Activated CD4-positive, alpha-beta T cell treated with anti-CD3 and anti-CD28 coated beads, Interleukin-10, Interleukin-2, amounts not matched to agents 100 ng/mL and 50 ng/mL, durations not matched to agents 16 hours and 8 hours (primary cell): ENCODE measurements at places on chromosomes 12 and 14.
A peak's percentile ranks its signal among the peaks of the same experiment; 100 is the strongest.

DNA sequence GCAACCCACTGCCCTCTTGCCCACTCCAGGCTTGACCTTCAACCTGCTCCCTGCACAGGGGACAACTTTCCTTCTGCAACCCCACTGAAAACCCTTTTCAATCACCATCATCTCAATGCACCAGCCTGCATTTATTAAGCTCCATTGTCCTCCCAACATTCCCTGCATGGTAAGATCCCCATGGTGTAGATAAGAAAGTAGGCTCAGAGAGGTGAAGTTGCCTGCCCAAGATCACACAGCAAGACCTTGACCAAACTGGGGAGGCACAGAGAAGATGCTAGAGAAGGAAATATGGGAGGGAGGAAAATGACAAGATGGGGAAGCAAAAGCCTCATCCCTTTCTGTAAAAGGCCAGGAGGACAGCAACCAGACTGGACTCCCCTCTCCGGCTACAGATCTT, 9.8 kb downstream of the MSI1 start:
- DNase-seq: no peak

GRCh38 chr12:98156697-98157096, 358.7 kb upstream of the TMPO start:
- DNase-seq: no peak

GRCh38 chr14:101109347-101109638, 205.8 kb upstream of the RTL1 start:
- DNase-seq: no peak

DNA sequence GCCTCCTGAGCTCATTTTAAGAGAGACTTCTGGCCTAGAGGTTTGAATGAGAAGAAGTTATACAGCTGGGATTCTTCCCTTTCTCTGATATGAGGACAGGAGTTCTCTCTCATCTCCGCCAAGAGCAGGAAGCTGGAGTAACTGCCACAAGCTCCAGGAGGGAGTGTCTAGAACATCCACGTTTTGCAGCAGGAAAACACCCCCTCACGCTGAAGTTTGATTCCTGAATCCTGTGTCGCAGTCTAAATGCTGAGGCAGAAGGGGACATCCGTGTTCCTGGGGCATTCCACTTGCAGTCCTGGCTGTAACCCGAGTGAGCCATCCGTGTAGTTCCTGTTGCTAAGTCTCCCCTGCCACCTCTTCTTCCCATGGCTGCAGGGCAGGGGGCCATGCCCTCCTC, 38.3 kb downstream of the NTF3 start:
- DNase-seq: no peak

DNA sequence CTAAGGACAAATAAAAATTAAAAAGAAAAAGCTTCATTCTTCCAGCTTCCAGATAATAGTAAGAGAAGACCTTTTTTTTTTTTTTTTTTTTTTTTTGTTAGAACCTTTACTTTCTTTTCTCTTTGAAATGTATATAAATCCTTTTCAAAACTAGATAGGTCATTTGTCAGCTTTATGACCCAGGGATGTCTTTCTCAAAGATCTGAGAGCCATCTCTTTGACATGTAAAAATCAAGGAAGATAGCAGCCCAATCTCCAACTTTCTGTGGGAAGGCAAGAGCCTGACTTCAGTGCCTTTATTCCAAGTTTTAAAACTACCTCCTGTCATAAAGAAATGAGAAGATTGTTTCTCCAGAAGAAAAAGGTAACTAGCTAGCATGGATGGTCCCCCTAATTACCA, 203.3 kb upstream of the LRFN5 start:
- DNase-seq: no peak

- DNase-seq: no peak
Measured at GRCh38 chr14:103704708-103705107, 10.5 kb downstream of the XRCC3 start.

DNA sequence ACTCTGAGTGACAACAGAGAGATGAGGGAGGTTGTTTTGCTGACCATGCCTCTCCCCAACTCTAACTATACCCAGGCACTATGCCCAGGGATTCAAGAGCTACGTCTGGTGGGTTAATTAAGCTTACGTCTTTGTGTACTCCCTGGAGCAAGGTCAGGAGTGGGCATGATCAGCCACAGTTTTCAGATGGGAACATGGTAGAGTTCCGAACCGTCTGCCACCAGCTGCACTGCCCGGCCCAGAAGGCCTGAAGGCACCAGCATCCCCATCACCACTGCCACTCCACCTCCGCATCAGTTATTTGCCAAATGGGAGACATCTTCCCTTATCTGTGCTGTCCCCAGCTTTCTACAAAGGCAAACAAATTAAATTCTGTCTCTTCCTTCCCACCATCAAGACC, 11.1 kb upstream of the GPX2 start:
- no peak for DNase-seq

GRCh38 chr12:12582895-12583303, 20.2 kb upstream of the DUSP16 start:
- DNase-seq: peak; percentile 94

DNA sequence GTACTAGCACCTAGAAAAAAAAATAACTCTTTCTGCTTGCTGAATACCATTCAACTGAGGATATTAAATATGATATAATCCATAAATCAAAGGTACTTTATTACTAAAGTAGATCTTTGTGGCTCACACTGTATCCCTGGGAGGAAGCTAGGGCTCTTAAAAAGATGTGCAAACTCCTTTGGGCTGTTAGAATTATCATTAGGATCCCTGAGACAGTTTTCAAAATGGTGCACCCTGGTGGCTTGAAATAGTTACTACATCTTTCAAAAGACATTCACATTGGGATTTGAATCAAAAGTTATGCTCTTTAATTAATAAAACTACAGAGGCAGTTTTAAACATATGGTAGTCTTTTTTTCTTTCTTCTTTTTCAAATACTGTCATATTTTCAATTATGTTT, 228.5 kb upstream of the G2E3 start:
- no peak for DNase-seq

GRCh38 chr12:14928931-14929330, 9.4 kb downstream of the ERP27 start:
- no peak for DNase-seq

GRCh38 chr12:74418573-74418972, 119.1 kb upstream of the ATXN7L3B start:
- no peak for DNase-seq

DNA sequence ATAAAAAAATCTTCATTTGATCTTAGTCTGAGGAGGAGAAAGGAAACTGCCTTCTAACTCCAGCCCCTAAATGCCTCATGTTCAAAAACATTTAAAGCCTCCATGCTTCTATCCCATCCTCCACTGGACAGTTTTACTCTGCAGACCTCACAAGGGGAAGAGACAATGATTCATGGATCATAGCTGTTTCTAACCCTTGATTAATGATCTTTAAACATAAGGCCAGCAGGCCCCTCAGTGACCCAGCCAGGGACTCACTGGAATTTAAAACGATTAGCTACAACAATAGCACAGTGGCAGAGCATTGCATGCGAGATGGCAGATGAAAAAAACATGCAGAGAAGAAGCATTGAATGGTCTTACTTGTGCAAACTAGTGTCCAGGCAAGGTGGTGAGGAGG, 6.0 kb downstream of the DCTN2 start:
- DNase-seq: no peak

- DNase-seq: no peak
Measured at GRCh38 chr12:77488041-77488620, 342.6 kb upstream of the NAV3 start.

GRCh38 chr12:19453961-19454360, 14.7 kb downstream of the AEBP2 start:
- DNase-seq: no peak

- no peak for DNase-seq
Measured at GRCh38 chr14:94499673-94500072, 9.6 kb downstream of the SERPINA12 start.

DNA sequence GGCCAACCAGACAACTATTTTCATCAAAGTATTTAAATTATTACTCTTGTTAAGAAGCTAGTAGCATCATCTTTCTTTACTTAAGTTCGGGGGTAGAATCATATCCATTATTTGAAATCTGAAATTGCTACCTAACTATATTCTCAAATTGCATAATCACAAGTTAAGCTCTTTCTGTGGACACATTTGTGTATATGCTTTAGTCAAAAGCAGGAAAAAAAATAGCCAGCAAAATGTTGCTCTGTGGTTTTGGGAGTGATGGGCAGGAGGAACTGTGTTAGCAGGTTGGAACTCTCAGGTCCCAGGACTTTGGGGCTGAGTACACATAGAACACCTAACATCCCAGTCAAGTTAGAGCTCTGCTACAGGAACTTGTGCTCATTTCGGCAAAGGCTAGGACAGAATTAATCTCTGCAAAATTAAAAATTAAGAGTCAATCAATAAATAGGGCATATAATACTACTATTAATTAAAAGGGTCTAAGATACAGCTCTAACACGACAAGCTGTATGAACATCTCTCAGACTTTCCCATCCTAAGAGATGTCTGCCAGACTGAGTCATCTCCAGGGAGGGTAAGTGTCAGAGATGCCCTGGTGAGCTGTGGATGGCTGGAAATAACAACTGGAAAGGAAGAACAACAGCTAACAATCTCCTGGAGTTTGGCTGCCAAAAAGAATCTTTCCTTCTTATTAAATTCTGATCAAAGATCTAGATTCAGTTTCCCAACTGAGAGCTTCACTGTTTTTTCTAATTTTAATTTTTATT, 203.5 kb upstream of the GZMB start:
- DNase-seq: no peak

DNA sequence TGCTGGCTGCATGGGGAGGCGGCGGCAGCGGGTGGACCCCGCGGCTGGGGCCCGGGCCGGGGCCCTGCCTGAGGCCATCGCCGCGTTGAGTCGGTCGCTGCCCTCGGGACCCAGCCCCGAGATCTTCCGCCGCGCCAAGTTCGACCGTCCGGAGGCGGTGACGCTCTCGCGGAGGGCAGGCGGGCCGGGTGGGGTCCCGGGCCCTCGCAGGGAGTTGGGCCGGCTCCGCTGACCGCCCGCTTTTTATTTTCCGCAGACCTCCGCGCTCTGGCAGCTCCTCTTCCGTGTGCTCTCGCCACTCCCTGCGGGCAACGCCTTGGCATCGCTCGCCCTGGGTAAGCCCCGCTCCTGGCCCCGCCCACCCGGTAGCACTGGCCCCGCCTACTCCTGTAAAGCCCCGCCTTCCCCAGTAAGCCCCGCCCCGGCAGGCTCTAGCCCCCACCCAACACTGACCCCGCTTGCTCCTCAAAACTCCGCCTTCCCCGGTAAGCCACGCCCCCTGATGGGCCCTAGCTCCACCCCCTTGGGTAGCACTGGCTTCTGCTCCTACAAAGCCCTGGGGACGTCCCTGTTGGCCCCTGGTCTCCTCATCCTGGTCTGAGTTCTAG, 424 bp downstream of the TEDC1 start:
- DNase-seq: peak; percentile 95

DNA sequence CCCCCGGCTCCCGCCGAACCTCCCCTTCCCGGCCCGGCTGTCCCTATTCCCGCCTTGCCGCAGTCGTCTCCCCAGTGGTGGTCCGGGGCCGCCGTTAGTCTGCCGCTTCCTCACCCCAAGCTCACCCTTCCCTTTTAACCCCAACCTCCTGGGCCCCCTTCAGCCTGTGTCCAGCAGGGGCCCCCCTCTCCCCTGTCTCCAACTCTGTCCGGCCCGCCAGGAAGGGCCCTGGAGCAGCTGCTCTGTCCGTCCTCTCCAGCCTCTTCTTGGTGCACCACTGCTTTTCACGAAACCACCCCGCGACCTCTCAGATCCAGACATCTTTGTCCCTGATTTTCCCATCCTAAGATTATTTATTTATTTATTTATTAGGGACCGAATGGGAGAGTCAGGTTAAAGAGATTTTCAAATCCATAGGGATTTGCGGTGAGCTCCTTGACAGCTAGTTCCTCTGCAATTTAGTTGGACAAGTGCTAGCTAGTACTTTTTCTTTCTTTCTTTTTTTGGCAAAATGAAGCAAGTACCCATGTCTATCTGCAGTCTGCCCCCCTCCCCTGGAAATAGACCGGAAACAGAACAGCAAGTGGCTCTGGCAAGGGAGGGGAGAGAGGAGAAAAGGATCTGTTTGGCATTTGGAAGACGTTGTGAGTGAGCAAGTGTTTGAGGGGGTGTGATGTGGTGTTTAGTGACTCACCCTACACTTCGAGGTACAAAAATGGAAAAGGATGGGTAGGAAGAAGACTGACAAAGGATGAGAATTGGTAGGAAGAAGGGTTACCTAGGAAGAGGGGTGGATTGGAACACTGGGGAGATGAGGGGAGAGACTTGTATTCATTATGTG, 632 bp downstream of the UBR7 start:
- peak; percentile 46 for DNase-seq

DNA sequence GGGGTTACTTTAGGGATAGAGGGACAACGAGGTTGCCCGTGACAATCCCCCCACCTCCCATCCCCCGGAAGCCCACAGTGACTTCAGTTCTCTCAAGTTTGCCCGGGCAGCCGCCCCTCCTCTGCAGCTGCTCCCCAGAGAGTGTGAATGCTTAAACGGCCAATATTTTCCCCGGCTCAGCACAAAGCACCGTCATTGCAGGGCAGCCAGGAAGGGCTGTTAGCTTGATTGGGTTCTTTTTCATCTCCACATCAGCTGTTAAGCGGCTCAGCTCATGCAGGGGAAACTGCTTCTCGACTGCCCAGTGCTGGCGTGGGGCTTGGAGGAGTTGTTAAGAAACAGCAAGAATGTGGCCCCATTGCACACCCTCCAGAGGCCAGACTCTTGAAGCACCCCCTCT, 120.5 kb upstream of the NCOR2 start:
- DNase-seq: no peak

DNA sequence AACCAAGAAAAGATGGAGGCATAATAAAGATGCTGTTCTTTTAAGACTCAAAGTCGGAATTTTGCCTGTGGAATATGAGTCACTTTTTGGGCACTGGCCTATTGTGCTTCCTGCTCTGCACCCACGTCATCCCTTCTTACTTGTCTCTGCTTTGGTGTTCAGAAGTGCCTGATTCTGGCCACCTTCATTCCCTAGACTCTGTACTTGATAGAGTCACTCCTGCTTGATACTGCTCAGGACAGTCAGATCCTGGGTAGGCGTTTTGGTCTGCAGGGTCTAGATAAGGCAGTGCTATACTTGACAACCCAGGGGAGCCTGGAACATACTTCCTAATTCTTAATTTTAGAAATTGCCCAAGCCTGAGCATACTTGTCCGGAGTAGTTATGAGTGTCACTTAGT, 1.9 kb downstream of the LRRK2 start:
- DNase-seq: no peak

GRCh38 chr14:90456551-90456950, 59.7 kb downstream of the CALM1 start:
- no peak for DNase-seq

- no peak for DNase-seq
Measured at GRCh38 chr12:2836574-2836973, 1.7 kb upstream of the NRIP2 start.

GRCh38 chr14:56161658-56162057, 43.4 kb downstream of the PELI2 start:
- DNase-seq: no peak

GRCh38 chr14:59333668-59334067, 131.5 kb downstream of the GPR135 start:
- DNase-seq: no peak
